ENCODE measurements at places on chromosomes 4 and X.

DNA sequence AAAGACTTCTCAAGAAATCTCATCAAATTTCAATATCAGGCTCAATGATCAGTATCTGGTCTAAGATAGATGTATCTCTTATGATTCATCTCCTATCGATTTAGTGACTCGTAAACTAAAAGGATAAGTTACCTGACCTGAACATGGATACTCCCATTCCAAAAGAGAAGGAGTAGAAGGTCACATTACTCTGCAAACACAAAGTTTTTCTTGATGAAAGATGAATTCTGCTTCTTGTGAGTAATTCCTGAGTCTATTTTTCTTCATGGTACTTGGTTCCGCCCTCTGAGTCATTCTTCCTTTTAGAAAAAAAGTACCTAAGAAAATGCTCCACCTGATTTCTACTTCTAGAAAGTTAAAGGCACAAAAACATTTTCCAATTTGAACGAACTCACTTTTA, 223.1 kb upstream of the SLIT2 start:
- no peak for DNase-seq

DNA sequence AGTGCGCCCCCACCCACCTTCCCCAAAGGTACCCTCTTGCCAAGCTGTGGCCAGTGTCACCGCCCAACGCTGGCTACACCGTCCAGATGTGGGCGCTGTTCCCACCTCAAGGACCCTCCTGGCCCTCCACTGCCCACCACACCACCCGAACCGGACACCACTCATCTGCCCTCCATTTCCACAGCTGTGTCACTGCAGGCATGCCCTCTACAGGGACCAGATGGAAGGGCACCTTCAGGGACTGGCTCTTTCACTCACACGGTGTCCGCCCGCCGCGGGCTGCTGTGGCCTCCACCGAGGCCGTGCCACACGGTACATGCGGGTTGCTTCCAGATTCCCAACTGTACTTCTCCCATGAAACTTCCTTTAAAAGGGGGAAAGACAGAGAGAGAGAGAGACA, 87.7 kb downstream of the FAM53A start:
- DNase-seq: no peak

DNA sequence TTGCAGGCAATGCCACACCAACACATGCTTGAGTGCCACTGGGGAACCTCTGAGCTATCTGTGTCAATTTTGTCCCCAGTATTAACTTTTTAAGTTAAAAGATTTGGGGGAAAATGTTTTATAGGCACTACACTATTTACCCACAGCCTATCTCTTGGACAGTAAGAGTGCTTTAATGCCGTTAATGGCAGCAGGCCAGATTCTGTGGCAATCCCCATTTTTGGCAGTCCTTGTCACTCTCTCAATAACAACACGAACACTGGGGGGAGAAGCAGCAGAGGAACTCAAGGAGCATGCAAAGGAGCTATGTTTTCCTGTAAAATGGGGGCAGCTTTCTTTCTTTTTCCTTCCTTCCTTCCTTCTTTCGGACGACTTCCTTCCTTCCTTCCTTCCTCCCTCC, 168.6 kb downstream of the NSUN7 start:
- DNase-seq: no peak

GRCh38 chr4:37769391-37769989, 57.0 kb upstream of the PGM2 start:
- no peak for DNase-seq

DNA sequence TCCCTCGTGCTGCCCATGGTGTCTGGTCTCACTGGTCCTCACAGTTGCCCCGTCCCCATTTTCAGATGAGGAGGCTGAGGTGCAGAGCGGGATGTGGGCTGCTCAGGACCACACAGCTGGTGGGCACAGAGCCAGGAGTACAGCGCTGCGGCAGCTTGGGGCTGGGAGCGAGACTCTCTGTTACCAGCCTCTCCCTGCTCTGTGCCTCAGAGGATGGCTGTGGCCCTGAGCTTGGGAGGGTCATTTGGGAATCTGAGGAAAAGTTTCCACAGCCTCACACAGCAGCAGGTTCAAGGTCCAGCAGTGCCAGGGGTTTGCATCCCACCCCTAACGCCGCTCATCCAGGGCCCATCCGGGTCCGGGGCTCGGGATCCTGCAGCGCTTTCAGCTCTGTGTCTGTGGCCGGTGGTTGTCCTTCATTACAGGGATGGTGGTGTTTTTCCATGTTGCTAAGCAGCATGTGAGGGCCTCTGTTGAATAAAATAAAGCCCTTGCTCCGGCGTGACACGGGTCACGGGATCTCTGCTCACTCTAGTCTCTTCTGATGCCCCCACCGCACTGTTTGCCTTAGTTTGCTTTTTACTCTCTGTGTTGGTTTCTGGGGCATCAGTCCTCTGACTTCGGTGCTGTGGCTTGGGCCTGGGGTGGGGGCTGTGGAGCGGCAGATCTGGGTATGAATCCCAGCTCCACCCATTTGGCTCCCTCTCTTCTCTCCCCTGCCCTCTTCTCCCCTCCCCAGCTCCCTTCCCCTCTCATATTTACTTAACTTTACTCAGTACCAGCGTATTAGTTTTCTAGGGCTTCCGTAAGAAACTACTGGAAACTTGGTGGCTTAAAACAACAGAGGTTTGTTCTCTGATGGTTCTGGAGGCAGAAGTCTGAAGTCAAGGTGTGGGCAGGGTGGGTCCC, 6.5 kb downstream of the WFS1 start:
- DNase-seq: no peak

- no peak for DNase-seq
These were observed 35.4 kb downstream of the IGFBP7 start for GRCh38 chr4:57074744-57075143.

DNA sequence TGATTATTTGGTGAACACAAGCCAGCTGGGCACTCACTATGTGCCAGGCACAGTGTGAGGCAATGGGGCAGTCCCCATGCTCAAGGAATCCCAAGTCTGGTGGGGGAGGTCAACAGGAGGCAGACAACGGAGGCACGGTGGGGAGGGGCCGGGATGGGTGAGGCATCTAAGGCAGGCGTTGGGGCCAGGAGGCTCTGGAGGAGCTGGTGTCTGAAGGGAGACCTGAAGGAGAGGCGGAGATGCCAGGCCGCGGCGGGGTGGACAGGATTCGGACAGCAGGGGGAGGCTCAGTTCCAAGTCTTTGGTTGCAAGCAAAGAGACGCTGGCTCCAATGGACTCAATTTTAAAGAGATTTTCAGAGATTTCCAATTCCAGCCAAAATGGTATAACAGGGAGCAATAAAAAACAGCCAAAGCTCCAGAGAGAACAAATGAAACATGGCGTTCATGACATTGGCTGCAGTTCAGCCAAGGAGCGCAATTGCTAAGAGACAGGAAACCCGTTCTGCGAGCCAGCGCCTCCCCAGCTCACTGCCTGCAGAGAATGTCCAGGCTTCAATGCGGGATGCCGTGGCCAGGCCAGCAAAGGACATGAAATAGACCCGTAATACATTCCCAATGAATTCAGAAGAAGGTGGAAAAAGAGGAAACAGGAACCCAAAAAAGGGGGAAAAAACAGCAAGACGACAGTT, 105.2 kb upstream of the LRPAP1 start:
- DNase-seq: no peak

DNA sequence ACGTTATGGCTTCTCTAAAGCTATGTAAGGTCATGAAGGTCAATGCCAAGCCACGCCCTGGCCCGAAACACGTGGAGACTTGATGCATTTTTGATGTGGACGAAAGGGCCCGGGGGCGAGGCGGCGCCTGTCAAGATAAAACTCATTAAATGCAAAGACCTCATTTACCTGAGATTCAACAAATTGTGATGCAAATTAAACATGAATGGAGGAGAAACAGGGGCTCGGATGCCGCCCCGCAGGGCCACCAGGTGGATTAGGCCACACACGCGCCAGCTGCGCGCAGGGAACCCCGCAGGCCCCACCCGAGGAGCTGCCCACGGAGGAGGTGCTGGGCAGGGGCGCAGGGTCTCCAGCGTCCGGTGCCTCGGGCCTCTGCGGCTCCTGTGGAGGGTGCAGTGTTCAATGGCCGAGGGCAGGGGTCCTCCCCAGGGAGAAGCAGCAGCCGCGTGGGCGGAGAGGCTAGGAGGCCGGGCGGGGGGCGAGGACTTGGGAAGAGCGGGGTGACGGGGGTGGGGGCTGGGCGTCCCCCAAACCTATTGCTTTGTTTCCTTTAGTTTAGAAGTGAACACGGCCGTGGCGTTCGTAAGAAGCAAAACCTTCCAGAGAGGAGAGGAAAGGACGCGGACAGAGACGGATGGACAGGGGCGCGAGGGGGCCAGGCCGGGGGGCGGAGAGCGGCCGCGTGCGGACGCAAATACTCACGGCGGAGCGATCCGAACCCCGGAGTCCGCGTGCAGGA, 40.4 kb downstream of the CPLX1 start:
- no peak for DNase-seq

DNA sequence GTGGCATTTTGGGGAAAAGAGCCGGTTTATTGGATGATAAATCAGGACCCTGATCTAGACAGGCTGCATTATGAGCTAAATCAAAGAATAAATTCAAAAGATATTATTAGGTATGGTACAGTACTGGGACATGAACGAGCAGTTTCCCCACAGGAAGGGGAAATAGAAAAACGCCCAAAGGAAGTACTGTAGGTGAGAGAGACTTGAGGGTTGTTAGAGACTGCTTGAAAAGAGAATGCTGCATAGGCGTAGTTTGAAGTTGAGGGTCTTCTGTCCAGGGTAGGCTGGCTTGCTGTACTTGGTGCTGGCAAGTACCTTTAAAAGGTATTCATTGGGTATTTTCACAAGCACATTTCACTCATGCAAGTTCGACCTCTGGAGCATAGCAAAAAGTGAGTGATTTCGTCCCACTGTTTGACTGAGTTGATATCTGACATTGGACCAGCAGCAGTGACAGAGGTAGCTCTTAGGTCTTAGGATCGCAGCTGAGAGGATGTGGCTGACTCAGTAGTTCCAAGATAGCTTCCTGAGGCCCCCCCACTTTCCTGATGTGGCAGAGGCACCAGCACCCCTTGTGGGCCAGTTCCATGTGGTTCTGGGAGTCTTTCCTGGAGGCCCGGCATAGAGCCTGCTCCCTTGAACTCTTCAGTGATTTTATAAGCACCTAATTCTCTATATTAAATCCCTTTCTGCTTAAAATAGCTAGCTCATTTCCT, 64.3 kb downstream of the TMEM131L start:
- DNase-seq: no peak

- DNase-seq: no peak
These were observed 31.6 kb upstream of the LSM6 start for GRCh38 chr4:146143888-146144287.

- DNase-seq: no peak
These were observed 24.8 kb upstream of the CYBB start for GRCh38 chrX:37755025-37755424.

DNA sequence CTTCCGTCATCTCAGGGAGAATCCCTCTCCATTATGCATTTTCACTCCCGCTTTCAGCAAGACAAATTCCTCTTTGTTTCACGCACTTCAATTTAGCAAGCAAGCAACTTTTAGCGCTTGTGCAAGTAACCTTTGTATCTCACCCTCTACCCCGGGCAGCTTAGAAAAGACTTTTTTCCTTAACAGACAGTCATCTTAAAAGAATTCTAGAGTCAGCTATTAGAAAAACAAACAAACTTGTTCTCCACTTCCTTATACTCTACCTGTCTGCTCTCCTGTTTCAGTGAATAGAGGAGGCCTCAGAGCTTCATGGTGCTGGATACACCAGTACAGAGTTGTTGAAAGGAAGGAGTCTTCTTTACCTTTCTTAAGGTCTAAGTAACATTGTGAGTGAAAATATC, 12.1 kb downstream of the TIGD2 start:
- DNase-seq: no peak

- DNase-seq: no peak
These were observed 117.3 kb downstream of the DRD5 start for GRCh38 chr4:9898596-9899305.

- DNase-seq: no peak
These were observed 226.6 kb downstream of the KDR start for GRCh38 chr4:54898656-54899340.

DNA sequence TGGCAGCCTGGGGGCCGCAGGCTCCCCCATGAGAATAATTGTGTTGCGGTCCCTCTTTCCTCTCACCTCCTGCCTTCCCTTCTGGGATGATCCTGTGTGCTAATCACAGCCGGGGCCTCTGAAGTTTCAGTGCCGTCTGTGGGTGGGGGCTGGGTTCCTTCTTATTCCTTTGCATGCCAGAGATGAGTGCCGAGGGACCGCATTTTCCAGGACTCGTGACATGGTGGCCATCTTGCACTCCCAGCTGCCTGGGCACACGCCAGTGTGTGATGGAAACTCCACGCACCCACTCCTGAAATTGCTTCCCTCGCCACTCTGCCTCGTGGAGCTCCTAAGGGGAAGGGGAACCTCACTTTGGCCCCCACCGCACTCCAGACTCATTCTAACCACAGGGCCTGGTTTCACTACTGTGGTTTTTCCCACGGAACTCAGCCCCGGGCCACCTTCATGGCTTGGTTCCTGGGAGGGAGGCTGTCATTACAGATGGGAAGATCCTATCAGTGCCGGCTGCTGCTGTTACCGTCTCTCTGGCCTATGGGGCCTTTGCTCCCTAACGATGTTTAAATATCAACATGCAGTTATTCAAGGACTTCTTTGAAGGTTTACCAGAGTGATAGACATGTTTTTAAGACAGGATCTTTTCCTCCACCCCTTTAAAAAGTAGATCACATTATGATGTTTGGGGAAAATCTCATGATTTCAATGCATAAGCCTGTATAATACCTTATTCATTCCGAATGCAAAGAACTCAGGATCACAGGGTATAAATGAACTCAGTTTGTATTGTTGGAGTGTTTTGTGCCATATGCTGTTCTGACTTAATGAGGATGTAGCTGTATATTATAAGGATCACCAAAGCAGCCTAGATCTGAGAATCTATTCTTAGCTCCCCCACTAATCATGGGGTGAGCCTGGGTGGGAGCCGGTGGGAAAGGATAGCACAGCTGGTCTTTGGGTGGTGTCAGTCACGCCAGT, 89.6 kb downstream of the SORCS2 start:
- DNase-seq: no peak

DNA sequence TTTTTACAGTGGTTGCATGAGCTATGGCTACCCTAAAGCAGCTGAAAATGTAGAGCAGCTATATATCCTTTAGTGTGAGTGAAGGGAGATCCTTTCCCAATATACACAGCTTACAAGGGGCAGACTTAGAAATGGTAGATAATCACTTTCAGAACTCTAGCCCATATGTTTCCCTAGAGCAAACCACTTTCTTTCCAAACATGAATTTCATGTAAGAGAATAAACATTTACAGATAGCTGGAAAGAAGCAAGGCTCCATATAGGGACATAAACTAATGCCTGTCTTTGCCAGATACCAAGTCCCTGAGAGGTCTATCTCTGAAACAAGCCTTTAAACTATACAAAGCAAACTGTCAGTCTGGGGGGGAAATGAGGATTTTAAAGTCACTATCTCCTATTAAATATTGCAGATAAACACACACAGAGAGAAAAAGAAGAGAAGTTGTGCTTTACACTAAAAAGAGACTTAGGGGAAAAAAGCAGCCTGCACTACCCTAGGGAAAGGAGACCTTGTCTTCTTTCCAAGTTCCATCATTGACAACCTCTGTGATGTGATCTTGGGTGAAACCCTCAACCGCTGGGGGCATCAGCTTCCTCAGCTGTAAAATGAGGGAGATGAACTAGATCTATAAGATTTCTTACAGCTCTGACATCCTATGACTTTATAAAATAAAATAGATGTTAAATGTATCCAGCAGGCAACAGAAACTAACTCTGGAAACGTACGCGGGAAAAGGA, 73.6 kb downstream of the TMEM156 start:
- DNase-seq: no peak
